ENCODE measurements at places on chromosomes 16 and 17.

GRCh38 chr17:213286-214105 is 32.0 kb upstream of the DOC2B start:
- no peak for DNase-seq

- no peak for DNase-seq
Measured at GRCh38 chr17:60901806-60902205, 224.2 kb downstream of the BCAS3 start.

- DNase-seq, result no peak
Measured at GRCh38 chr17:65154770-65155589, 17.8 kb downstream of the RGS9 start.

DNA sequence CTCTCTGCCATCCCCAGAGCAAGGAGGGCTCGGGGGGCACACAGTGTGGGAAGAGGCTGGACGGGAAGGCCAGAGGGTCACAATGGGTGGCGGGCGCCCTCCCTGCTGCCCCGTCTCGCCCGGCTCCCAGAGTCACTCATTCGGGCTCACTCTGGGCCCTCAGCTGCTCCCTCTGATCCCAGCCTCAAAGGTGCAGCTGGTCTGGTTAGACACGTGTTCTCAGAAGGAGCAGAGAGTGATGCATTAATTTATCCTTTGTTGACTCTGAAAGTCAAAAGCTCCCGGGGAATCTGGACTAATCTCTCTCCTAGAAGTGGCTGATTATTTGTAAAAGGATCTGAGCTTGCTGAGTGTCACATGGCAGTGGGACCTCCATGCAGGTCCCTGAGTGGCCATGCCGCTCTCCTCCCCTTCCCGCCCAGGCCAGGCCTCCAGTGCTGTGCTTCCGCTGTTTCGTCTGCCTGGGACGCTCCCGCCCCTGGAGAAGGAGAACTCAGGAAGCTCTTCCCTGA is 87.5 kb downstream of the SEC14L1 start:
- peak; percentile 61 for DNase-seq

DNA sequence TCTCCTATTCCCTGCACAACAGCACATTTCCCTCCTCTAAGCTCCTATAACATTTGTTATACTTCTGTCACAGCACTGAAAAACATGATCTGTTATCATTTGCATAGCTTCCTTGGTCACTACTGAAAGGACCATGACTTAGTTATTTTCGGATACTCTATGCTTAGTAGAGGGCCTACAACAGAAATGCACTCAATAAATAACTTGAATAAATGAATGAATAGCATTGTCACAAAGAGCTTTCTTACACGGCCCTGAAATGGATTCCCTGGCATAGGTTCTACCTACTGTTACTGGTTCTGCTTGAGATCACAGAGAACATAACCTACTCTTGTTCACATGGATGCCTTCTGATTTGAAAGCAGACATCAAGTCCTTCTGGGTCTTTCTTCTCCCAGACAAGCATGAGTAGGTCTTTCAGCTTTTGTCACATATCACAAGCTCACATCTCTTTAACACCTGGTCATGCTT is 41.6 kb downstream of the MYO1D start:
- DNase-seq, result no peak

- no peak for DNase-seq
Measured at GRCh38 chr16:78780808-78781207, 681.4 kb downstream of the WWOX start.

DNA sequence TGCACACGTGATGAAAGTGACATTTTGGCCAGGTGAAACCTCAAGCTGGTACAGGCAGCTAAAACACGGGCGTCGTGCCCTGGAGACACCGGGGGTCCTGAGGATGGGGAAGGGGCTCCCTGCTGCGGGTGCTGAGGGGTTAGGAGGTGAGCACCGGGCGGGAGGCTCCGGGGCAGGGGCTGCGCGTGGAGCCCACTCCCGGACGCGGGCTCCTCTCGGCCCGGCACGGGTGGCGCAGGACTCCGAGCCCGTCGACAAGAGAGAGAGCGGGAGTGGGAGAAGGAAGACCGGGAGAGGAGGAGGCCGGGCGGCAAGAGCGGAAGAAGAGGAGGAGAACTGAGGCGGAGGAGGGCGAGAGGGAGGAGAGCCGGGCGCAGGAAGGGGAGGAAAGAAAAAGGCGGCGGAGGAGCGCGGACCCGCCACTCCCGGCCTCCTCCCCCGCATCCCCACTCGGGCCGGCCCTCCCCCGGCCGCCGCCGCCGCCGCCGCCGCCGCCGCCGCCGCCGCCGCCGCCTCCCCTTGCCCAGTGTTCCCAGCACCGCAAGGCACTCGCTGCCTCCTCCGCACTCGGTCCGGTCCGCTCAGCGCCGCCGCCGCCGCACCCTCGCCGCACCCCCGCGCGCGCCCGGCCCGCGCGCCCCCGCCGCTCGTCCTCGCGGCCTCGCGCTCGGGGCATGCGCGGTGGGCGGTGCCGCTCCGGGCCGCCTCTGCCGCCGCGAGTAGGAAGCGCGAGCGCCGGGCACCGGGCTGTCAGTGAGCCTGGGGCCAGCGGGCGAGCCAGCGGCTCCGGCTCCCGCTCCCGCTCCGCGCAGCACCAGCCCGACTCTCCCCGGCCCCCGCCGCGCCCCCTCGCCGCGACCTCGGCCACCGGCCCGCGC is at the start of gene PRKCA:
TSS of gene PRKCA (plus strand) at position 750 of the 878 bp plus-strand sequence.
- no peak for DNase-seq

GRCh38 chr17:75390982-75391381 is 14.5 kb downstream of the GRB2 start:
- no peak for DNase-seq

GRCh38 chr16:71734511-71734910 is 10.0 kb upstream of the PHLPP2 start:
- no peak for DNase-seq

GRCh38 chr16:29962344-29962994 is 590 bp downstream of the TMEM219 start:
- no peak for DNase-seq

DNA sequence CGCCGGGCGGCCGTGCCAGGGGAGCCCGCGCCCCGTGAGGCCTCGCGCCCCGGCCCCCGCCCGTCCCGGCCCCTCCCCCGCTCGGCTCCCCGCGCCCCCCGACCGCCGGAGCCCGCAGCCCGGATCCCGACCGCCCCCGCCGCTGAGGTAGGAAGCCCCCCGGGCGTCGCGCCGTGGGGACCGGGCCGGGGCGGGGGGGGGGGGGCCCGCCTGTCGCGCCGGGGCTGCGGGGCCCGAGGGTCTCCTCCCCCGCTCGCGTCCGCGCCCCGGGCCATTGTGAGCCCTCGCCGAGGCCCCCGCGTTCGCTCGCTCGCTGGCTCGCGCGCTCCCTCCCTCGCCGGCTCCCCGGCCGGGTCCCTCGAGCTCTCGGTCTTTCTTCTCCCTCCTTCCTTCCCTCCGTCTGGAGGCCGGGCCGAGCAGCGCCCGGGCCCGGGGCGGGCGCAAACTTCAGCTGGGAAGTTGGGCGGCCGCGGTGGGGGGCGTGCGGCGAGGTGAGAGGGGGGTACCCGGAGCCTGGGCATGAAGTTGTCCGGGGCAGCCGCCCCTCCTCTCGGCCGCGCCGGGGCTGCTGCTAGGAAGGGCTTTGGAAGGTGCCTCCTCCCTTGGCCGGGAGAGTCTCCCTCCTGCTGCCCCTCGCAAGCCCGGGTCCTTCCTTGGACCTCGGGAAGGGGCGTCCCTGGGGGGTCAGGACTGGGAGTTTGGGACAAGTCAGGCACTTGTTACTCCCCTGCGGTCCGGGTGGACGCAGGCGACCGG is 419 bp downstream of the GLIS2 start:
- DNase-seq, result no peak

DNA sequence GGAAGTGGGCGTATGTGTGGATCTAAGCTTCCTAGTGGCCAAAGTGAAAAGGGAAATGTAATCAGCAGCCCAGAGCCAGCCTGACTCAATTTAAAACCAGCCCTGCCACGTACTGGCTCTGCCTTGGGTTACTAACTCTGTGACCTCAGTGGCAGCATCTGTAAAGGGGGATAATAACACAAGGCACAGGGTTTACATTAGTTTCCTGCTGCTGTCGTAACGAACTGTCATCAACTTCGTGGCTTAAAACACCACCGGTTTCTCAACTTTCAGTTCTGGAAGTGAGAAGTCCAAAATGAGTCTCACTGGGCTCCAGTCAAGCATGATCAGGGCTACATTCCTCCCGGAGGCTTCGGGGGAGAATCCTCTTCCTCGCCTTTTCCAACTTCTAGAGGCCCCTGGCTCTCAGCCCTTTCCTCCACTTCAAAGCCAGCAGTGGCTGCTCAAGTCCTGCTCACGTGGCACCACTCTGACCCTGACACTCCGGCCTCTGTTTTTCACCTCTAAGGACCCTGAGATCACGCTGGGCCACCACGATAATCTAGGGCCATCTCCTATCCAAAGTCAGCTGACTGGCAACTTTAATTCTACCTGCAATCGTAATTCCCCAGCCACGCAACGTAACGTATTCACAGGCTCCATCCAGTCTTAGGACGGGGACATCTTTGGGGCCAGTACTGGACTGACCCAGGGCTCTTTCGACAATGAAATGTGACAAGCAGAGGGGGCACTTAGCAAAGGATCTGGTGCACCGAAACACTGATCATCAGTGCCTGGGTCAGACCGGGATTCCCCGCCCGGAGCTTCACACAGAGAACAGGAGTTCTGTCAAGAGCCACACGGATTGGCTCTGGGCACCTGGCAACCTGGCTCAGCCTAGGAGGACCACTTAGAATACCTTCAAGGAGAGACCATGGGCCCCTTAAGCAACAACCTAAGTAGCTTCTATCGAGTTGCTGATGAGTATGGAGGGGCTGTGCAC is 14.5 kb downstream of the TMC6 start:
- no peak for DNase-seq

GRCh38 chr16:73206151-73206707 is 158.3 kb upstream of the ZFHX3 start:
- DNase-seq, result no peak

GRCh38 chr16:85188822-85189672 is 76.8 kb upstream of the CIBAR2 start:
- no peak for DNase-seq

DNA sequence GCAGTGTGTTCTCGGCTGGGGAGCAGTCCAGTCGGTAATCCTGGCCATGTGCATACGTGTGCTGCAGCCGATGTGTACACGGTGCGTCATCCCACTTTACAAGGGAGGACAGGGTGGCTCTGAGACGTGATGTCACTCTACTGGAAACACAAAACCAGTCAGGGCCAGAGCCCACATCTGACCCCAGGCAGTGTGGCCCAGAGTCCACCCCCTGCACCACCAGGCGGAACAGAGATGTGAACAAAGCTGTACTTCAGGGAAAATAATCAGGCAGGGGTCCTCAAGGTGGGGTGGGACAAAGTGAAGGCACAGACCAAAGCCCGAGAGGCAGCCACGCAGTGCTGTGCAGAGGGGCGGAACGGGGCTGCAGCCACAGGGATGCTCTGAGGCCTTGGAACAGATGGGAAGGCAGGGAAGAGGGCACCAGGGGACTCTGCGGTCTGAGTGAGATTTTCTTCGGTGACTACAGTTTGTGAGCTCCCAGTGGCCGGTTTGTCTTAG is 181.5 kb downstream of the ZNF423 start:
- no peak for DNase-seq

- no peak for DNase-seq
Measured at GRCh38 chr16:56742030-56742984, 12.4 kb downstream of the NUP93 start.

DNA sequence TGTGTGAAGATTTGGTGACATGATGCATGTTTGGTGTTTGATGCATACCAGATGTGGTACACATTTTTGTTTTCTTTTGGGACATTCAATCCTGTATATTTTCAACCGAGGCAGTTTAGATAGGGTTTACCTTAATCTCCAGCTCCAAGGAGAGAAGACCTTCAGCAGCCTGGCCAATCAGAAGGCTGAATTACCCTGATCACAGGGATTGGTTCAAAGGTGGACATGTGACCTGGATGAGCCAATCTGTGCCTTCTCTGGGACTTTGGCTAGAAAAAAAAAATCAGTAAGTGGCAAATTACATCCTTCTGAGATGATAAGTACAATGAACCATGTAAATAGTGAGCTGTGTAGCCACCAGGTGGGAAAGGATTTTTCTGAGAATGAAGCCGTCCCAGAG is 205.1 kb downstream of the SHISA9 start:
- DNase-seq, result no peak

GRCh38 chr16:69595127-69596036 is 29.6 kb downstream of the NFAT5 start:
- no peak for DNase-seq

DNA sequence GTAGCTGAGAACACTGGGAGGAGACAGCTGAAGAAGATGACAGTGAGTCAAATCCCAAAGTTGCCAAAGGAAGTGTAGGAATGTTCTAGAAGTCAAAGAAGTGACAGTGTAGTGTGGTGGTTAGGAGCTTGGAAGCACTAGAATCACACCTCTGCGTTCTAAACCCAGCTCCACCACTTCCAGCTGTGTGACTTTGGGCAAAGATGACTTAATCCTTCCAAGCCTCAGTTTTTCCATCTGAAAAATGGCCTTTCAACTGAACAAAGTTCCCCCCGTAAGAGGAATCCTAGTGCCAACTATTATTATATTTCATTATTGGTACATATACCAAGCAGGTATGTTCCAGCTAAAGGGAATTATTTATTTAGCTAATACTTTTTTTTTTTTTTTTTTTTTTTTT is 56.0 kb downstream of the IQCK start:
- DNase-seq, result no peak

DNA sequence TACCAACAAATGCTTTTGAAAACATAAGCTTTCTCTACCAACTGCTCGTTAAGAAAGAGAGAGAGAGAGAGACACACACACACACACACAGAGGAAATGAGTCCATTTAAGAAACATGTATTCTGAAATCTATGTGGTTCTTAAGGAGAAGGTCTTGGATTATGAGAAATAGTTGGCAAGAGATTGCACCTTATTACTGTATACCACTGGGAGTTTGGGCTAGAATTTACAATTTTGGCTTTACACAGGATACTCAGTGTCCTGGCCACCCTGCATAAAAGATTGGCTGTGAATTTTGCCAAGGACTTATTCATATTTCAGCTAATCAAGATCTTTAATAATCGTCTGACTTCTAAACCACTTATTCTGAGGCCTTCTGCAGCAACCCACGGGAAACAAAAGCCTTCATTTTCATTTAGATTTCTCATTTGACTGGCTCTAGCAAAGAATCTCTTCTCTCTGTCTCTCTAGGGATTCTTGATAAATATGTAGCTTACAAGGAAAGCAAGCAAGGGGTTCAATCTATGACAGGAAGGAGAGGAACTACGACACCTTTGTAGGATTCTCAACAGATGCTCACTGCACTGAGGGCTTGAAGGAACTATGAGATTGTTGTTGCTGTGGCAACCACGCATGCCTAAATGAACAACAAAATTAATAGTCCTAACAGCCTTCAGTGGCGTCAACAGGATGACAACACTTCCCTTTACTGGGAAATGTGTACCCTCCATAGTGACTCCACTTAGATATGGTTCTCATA is 75.3 kb upstream of the GNAO1 start:
- DNase-seq, result peak; percentile 51

GRCh38 chr17:74212913-74213791 is at the start of gene TTYH2:
TTYH2 (plus strand) TSS chr17:74213571; CDS start chr17:74213588, 17 bp downstream.
- peak; percentile 16 for DNase-seq

DNA sequence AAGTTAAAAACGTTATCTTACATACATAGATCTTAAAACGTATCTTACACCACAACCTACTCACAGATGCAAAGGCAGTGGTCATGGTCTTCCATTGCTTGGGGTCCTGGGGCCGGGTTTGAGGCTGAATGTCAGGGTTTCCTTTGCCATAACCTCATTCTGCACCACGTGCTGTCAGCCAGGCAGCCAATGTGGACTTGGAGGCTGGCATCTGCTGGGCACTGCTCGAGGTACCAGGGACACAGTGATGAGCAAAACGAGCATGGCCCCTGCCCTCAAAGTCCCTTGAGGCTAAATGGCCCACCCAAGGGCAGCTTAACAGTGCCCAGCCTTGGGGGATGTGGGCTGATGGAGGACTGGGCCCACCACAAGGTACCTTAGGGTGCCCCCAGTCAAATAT is 35.8 kb upstream of the RGS9 start:
- no peak for DNase-seq
